ENCODE measurements at places on chromosomes 12 and 14.

GRCh38 chr12:122076743-122077495, 1.6 kb upstream of the MLXIP start:
- no peak for DNase-seq

- DNase-seq = no peak
Measured at GRCh38 chr12:103964805-103965204, 867 bp upstream of the TDG start.

GRCh38 chr14:69317780-69318179, 57.8 kb downstream of the GALNT16 start:
- peak; percentile 61 for DNase-seq

GRCh38 chr14:104320611-104321086, 182.3 kb downstream of the KIF26A start:
- peak; percentile 47 for DNase-seq

DNA sequence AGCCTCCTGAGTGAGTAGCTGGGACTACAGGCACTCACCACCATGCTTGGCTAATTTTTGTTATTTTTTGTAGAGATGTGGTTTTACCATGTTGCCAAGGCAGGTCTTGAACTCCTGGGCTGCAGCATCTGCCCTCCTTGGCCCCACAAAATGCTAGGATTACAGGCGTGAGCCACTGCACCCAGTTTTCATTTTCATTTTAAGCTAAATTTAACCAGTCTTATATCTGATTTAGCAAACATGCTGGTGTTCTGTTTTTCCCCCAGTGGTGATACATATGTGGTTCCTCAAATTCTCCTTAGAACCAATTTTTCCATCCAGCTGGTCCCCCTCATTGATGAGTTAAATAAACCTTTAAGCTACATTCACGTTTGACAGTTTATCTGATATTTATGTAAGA, 43.8 kb upstream of the BICD1 start:
- no peak for DNase-seq

DNA sequence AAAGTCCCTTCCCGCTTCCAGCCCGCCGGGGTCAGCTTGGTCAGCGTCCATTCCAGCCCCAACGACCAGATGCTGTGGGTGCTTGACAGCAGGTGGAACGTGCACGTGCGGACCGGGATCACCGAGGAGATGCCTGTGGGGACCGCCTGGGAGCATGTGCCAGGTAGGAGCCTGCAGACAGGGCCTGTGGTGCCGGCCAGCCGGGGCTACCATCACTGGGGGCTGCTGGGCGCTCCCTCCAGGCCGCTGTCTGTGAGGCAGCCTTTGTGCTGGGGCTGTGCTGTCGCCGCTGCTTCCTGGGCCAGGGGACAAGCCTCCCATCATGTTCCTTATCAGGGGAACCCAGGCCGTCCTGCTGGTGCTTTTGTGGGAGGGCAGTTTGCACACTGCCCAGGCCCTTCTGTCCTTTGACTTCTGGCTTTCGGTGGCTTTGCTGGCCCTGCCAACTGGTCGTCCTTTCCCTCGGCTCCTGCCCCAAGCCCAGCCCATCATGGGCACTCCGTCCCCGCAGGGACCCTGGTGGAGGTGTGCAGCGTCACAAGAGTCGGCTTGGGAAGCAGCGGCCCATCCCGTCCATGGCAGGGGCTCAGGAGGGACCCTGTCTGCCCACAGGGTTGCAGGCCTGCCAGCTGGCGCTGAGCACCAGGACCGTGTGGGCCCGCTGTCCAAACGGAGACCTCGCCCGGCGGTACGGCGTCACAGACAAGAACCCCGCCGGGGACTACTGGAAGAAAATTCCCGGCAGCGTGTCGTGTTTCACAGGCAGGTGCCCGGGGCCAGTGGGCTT, 12.4 kb downstream of the ANKRD9 start:
- DNase-seq = no peak

GRCh38 chr12:61098031-61098580, 1162.1 kb upstream of the USP15 start:
- no peak for DNase-seq

DNA sequence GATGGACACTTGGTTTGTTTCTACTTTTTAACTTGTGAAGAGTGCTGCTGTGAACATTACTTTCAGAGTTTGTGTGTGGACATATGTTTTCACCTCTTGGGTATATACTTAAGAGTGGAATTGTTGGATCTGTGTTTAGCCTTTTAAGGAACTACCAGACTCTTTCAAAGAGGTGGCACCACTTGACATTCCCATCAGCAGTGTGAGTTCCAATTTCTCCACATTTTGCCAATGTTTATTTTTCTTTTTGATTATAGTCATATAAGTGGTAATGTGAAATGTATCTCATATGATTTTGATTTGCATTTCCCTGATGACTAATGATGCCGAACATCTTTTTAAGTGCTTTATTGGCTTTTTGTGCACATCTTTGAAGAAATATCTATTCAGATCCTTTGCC, 44.8 kb downstream of the ARHGAP5 start:
- DNase-seq = no peak

DNA sequence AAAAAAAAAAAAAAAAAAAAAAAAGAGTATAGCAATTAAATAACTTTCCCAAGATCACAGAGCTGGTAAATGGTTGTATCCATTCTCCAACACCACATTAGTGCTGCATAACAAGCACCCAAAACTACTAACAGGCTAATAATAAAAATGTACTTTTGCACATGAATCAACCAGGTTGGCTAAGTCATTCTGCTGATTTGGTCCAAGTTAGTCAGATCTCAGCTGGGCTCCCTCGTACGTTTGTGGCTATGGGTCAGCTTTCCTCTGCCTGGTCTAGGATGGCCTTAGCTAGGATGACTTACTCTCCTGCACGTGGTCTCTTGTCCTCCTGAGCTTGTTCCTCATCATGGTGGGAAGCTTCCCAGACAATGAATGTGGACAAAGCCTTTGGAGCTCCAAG, 7.9 kb upstream of the PLEKHG6 start:
- DNase-seq = no peak

DNA sequence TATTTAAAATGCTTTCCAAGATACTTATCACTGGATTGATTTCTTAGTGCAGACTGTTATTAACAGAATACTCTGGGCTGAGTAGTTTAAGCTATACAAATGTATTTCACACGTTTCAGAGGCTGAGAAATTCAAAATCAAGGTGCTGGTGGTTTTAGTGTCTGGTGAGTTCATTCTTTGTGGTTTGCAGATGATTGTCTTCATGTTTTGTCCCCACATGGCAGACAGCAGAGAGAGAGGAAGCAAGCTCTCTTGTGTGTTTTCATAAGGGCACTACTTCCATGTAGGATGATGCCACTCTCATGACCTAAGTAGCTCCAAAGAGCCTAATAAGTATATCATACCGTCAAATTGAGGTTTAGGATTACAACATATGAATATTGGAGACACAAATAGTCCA, 1348.9 kb upstream of the FLRT2 start:
- no peak for DNase-seq

- DNase-seq = no peak
Measured at GRCh38 chr12:113228394-113229028, 7.2 kb downstream of the TPCN1 start.

DNA sequence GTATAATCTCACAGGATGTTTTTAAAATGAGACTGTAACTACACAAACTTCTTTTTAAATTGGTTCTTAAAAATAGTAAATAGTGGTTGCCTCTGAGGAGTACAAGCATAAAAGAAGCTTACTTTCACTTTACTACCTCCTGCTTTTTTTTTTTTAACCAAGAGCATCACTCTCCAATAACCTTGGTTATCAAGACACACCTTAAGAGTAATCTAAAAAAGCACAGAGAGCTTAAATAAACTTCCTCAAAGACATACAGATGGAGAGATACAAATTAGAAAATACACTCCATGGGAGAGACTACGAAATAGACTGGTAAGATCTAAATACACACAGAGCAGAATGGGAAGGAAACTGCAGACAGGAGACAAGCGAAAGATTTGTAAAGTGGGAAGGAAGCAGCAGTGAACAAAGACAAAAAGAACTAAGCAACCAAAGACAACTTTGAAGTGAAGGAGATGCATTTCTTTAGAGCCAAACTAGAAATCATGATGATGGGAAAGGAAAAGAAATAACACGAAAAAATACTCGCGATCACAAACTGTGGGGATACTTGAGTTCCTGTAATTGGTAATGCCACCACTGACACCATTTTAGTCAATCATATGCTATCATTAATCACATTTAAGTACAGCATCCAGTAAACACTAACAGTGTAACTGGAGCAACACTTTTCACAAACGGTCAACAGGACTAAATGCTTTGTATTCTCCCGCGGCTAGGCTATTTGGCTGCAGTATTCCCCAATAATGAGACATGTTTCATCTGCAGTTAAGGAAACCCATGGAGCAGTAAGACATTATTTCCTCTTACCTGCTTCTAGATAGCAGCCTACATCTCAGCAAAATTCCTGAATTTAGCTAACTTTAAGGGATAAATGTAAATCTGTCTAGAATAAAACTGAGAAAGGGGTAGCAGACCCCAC, 8.2 kb downstream of the SINHCAF start:
- no peak for DNase-seq

DNA sequence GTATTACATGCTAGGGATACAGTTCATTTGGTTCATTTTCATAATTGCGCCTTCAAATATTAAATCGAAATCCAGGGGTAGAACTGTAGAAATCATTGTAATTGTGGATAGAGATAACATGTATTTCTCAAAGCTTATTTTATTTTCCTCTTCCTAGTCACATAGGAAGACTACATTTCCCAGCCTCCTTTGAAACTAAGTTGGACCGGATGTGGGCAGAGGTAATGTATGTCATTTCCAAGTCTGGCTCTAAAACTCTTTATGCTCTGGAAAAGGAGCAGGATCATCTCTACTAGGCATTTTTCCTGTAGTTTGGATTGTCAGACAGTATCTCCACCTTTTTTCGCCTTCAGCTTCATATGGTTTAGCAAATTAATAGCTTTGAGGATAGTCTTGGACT, 70.1 kb upstream of the CRY1 start:
- DNase-seq = no peak

DNA sequence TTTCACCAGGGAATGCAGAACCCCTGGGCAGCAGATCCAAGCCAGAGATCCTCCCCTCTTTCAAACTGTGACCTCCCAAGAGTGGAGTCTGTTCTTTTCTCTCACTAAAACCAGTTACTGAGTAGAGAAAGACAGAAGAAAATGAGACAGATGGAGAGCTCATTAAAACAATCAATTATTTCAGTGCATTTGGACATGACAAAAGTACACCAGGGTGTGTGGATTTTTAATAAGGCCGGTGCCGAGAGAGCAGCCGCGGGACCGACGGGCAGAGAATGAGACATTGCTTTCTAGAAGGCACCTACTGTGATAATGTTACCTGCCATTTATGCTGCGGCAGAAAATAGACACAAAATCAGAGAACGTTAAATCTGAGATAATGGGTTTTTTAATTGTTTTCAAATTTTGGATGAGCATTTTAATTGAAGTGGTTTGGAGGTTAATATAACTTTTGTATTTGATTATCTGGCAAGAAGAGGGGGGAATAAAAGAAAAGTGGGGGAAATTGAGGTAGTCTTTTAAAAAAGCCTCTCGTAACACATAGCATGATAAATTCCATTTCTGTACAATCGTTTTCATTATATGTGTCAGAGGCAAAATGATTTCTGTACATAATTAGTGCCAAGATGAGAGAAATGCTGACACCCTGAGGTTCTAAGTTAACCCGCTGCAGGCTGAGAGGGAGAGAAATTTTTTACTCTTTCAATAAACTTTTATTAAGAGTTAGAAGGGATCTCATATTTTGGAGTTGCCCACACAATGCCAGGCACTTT, 70.8 kb downstream of the HSPB8 start:
- DNase-seq = no peak

DNA sequence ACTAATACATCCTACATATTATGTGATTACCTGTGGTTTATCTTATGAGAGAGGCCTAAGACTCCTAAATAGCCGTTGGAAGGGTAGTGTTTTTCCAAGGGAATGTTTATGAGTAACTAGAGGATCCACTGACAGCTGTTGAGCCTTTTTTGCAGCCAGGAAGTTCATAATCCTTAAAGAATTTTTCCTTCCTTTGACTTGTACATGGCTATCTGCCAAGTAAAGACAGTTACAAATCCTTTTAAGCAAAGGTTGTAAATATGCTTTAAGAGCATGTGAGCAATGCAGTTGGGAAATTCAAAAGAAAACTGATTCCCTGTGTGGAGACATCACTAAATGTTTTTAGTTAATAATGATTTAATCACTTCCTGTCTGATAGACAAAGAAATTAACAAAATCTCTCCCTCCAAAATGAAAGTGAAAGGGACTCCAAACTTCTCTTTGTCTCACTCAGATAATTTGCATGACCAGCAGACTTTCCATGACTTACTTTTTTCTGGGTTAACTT, 333.8 kb downstream of the PDZRN4 start:
- no peak for DNase-seq
